ENCODE measurements at places on chromosomes 13 and 19. TPM values are rescaled to one million over a fixed set of nuclear protein-coding genes. Genes with fewer than 3 reads are reported as not detected.

ZNF534 gene
- not detected for total RNA-seq

ADAMTSL5 gene
- total RNA-seq = 2.0 TPM

EXOC3L2 gene
- not detected for total RNA-seq

ZNF729 gene
- total RNA-seq = not detected

ZNF135 gene
- 2.0 TPM for total RNA-seq

CBARP gene
- 2.9 TPM for total RNA-seq

SIGLEC5 gene
- not detected for total RNA-seq

METTL21C gene
- not detected for total RNA-seq

IGFL1 gene
- not detected for total RNA-seq

GPC5 gene
- total RNA-seq = 0.50 TPM

DAPK3 gene
- total RNA-seq = 52.2 TPM

KLF1 gene
- total RNA-seq = not detected

RPL28 gene
- total RNA-seq = 817 TPM

Data from bronchus fibroblast of lung (primary cell).